ENCODE measurements at places on chromosomes 11 and 22. TPM values are rescaled to one million over a fixed set of nuclear protein-coding genes. Genes with fewer than 3 reads are reported as not detected.

DNA sequence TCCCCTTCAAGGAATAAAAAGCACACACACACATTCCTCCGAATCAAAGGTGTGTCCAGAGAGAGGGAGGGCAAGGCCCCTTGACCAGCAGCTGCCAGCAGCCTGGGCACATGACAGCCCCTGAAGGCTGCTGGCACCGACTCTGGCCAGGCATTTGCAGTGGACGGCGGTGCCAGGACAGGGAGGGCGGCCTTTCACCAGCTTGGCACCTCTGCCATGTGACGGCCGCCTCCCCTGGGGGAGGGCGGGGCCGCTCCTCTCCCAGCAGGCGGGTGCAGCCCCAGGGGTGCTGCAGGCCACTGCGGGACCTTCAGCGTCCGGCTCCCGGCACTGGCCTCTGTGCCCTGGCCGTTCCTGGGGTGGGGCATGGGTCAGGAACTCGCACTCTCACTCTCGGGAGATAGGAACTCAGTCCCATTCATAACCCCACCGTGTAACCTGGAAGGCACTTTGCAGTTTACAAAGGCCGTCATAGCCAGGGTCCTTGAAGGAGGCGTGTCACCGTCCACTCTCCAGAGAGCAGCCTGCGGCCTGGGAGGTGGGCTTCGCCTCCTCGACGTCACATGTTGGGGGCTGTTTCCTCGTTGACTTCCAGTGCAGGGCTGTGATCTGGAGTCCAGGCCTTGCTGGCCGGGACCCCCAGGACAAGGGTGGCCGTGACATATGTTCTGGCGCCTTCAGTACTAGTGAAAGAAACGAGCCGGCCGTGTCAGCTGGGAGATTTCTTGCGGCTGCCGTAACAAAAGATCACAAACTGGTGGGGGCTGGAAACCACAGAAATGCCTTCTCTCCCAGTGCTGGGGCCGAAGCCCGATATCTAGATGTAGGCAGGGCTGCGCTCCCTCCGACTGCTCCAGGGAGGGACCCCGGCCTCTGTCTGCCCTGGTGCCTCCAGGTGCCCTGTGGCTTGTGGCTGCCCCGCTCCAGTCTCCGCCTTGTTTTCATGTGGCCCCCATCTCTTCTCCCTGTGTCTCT is 39.9 kb upstream of the SMIM38 start:
- DNase-seq: peak; percentile 84

- DNase-seq: no peak
These were observed 283.2 kb downstream of the OPCML start for GRCh38 chr11:133249065-133249464.

DNA sequence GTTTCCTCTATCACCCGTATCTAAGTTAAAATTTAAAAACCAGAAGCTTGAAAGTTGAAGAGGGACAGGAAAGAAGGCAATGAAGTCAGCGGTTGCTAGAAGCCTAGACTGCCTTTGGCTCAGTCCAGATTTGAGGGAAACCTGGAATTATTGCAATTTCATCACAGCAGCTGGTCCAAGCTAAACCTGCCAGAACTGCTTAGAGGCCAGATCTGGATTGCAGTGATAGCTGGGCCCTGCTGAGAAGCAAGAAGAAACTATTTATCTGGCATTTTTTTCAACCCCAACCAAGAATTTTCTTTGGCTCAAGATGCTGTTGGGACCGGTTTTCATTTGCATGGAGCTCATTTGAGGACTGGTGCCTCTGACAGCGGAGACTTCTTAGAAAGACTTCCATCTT is 121.5 kb upstream of the TEAD1 start:
- peak; percentile 59 for DNase-seq

DNA sequence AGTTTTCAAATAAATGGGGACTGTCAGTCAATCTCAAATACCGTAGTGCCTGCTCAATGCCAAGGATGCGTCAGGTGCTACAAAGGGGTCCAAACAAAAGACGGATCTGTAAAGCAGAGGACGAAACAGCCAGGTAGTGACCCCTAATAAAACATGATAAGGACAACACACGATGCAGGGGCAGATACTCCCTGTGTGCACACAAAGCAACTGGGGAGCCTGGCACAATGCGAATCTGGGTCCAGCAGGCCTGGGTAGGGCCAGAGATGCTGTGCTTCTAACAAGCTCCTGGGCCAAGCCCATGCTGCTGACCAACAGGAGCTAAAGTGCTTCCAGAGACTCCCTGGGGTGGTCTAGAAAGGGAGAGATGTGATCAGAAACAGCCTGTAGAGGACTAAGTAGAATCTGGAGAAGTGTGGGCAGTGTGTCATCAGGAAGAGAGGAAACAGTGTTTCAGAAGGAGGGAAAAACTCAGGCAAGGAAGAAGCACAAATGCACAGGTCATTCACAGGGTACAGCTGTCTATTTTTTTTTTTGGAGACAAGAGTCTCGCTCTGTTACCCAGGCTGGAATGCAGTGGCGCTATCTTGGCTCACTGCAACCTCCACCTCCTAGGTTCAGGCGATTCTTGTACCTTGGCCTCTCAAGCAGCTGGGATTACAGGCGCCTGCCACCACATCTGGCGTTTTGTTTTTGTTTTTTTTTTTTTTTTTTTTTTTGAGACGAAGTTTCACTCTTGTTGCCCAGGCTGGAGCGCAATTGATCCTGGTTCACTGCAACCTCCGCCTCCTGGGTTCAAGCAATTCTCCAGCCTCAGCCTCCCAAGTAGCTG is 74.5 kb downstream of the MICAL3 start:
- no peak for DNase-seq

The GSTT2B gene
- total RNA-seq: 16.2 TPM

GRCh38 chr22:46815896-46816731 is 53.7 kb downstream of the TBC1D22A start:
- DNase-seq: no peak

The DRD4 gene
- total RNA-seq: 2.6 TPM

The MAPK8IP1 gene
- total RNA-seq: 16.3 TPM

GRCh38 chr22:36814801-36815200 is 2.0 kb downstream of the PVALB start:
- DNase-seq: no peak

The DDTL gene
- 3.0 TPM for total RNA-seq

GRCh38 chr11:86144846-86145245 is 76.0 kb upstream of the PICALM start:
- no peak for DNase-seq

DNA sequence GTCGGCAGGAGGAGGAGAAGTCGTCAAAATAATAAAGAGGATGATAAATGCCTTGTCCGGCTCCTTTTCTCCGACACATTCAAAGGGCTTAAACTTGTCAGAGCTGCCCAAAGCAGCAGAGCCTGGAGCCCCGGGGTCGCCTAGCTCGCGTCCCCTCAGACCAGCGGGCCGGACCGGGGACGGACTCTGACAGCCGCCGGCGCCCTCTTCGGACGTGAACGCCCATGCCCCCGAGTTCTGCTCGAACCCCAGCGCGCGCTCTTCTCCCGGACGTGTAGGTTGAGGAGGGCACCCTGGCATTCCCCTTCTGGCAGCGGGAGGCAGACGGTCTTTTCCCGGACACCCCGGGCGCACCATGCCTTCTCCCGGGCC is 999 bp downstream of the FGF3 start:
- no peak for DNase-seq

The LINC01488 gene
- total RNA-seq: not detected

The SCUBE1 gene
- 1.7 TPM for total RNA-seq

DNA sequence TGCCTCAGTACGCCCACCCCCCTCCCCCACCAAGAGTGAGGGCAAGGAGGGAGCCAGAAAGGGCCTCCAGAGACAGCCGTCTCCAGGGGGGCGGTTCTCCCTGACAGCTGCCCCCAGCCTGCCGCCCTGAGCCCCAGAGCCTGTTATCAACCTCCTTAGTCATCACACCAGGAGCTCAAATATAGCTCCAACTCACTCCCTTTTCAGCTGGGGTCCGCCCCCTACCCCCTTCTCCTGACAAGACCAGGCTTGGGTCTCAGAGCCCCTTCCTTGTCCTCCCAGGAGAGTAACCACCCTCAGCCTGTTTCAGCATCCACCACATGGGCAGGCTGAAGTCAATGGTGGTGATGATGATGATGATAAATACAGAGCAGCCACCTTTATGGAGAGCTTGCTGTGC is 2.5 kb upstream of the INPP5J start:
- no peak for DNase-seq

- DNase-seq: no peak
These were observed 539.2 kb downstream of the MN1 start for GRCh38 chr22:27262361-27262760.

The EXPH5 gene
- total RNA-seq: 5.6 TPM

- no peak for DNase-seq
These were observed 11.9 kb downstream of the CHID1 start for GRCh38 chr11:898540-899190.

- DNase-seq: no peak
These were observed 106.4 kb downstream of the EHF start for GRCh38 chr11:34727228-34727737.

- peak; percentile 57 for DNase-seq
These were observed 1.7 kb downstream of the STX3 start for GRCh38 chr11:59756845-59757244.

GRCh38 chr11:65100674-65101350 is 4.8 kb downstream of the VPS51 start:
- DNase-seq: no peak

The SMIM35 gene
- not detected for total RNA-seq

The DCHS1 gene
- total RNA-seq: 25.1 TPM

- no peak for DNase-seq
These were observed 86.6 kb downstream of the EHF start for GRCh38 chr11:34707462-34707840.

- DNase-seq: no peak
These were observed 58.7 kb downstream of the AHNAK start for GRCh38 chr11:62487738-62488551.

DNA sequence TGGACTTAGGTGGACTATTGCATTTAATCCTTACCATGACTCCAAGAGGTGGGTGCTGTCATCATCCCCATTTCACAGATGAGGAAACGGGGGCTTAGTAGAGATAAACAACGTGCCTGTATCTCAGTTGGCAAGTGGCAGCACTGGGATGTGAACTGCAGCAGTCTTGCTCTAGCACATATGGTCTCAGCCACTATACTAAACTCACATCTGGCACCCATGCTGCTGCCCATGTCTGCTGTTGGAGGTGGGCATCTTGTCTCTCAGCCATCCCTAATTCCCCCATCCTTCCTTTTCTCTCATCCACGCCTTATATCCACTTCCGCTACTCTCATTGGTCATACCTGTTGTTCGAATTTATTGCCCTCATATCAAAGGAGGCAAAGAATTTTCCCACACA is 3.8 kb downstream of the PRG3 start:
- DNase-seq: no peak

The ME3 gene
- total RNA-seq: 37.6 TPM

DNA sequence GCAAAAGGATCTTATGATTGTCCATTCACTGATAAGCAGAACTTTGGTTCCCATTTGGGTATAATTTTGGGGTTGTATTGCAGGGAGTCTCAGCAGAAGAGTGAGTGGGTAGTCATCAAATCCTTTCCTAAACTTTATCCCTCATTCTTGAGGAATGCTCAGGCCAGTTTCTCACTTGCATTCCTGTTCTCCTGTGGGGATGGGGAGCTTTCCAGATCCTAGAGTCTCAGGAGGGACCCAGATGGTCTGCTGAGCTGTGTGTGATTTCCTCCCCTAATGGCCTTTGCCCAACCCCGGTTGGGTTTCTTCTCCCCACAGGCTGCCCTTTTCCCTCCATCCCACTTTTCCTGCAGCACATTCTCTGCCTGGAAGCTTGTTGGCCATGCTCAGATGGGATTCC is 79.9 kb downstream of the MIAT start:
- no peak for DNase-seq

- no peak for DNase-seq
These were observed 1299.3 kb downstream of the BRD1 start for GRCh38 chr22:48528221-48528915.

- no peak for DNase-seq
These were observed 1.6 kb upstream of the ATG16L2 start for GRCh38 chr11:72812604-72812966.

DNA sequence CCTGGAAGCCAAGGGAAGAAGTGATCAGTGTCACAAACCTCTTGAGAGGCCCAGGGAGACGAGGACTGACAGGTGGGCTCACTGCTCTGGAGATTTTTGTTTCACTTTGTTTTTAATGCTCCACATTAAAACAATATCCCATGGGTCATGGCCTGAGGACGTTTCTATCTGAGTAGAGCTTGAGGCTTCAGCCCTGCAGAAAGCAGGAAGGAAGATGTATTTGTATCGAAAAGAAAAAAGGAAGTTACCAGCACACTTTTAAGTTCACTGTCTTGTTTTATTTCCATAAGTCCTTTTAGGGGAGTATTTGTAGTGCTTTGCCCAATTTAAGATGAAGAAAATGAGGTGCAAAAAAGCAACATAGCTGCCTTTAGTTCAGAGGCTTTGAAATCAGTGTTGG is 191.1 kb downstream of the GRIK4 start:
- no peak for DNase-seq

DNA sequence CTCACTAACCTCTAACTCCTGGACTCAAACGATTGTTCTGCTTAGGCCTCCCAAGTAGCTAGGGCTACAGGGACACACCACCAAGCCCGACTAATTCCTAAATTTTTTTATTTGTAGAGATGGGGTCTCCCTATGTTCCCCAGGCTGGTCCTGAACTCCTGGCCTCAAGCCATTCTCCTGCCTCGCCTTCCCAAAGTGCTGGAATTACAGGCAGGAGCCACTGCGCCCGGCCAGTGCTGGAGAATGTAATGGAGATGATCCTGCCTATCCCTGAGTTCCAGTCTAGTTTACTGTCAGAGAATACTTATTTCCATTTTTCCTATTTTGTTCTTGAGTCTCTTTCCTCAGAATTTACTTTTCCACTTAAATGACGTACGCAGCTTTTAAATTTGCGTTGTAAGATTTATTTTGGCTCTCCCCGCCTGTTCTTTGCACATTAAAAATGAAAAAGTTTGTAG is at the start of gene CHEK1:
TSS of gene CHEK1 (plus strand) at position 408 of the 458 bp plus-strand sequence. CDS start 1,606 bp downstream, outside the sequence.
- no peak for DNase-seq

GRCh38 chr22:37643225-37643847 is 3.9 kb downstream of the SH3BP1 start:
- DNase-seq: peak; percentile 86

GRCh38 chr11:101917226-101917625 is 904 bp upstream of the ANGPTL5 start:
- DNase-seq: no peak

- DNase-seq: no peak
These were observed 101.7 kb downstream of the METTL15 start for GRCh38 chr11:28209906-28210305.

DNA sequence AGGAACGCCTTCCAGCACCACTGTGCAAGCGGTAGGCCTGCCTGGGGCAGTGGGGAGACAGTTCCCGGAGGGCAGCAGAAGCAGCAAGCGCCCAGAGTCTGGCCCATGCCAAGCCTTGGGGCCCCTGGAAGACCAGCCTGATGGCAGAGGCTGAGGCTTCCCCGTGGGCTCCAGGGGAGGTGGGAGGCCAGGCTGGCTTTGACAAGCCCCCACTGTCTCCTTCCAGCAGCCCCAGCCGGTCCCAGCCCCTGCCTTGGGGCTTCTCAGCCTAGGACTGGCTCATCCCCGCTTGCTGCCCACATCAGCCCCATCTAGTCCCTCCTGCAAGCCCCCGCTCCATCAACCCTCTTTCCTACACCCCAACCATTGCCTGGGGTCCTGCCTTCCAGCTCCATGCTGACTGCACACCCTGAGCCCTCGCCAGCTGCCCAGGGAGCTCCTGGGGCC is 46.7 kb downstream of the IGF2 start:
- no peak for DNase-seq

Data from mucosa of gallbladder (tissue), 1 donor.